Right ventricle myocardium superior (tissue), 1 donor: ENCODE measurements at places on chromosomes 5 and 9. TPM values are rescaled to one million over a fixed set of nuclear protein-coding genes. Genes with fewer than 3 reads are reported as not detected.
A peak's percentile ranks its signal among the peaks of the same experiment; 100 is the strongest.

GRCh38 chr5:64147849-64148441 lies 17.7 kb upstream of the RNF180 start:
- peak; percentile 71 for DNase-seq

- DNase-seq = no peak
Observed at GRCh38 chr9:76798527-76798926, 34.3 kb downstream of the PCA3 start.

DNA sequence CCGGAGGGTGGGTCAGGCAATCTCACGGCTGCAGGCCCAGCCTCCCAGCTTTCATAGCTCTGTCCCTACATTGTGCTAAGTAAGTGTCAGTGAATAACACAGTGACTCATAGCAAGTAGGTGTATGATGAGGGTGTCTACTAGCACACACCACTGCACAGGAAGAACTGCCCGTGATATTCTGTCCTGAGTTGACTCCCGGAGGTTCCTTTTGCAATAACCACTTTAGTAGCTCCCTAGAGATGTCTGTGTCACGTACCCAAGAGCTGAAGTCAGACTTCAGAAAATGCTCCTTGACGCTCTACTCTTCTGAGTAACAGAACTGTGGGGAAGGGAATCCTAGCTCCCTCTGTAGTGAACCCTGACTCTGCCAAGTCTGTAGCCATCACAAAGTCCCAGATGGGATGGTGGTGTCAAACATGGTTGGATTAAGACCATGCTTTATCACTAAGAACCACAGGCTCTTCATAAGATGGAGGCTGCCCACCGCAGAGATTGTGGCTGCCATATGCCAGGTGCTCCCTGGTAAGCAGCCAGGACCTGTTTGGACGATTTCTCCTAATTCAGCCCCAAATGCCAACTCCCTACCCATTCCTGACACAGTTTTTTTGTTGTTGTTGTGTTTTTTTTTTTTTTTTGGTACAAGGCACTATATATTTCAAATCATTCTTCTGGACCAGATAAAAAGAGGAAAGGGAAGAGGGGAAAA lies 352.6 kb upstream of the PANK3 start:
- no peak for DNase-seq

- no peak for DNase-seq
Observed at GRCh38 chr5:60829490-60830266, 14.4 kb downstream of the ELOVL7 start.

DNA sequence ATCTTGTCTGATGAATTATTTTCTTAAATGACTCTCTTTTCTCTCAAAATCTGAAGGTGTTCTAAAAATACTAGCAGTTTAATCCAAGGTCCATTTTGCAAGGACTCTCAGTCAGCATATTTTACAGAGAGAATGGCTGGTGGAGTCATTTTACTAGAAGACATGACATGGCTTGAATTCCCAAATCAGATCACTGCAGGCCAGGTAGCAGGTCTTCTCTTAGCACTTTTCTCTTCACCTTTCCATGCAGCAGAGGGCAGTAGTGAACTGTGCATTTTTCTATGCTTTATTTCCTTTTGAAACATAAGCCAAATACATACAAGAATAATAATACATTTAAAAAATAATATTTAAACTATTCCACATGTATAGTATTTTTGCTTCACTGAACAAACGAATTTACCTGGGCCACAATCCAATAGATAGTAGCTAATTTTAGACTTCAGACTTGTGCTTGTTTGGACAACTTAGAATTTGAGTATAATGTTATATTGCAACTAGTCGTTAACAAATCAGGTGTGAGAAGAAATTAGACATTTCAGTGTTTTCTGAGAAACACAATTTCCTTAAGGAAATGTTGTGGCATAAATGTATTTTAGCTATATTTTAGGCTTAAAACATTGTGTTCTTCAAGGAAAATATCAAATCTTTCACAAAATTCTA lies 289.4 kb upstream of the DAB2 start:
- DNase-seq = no peak

DNA sequence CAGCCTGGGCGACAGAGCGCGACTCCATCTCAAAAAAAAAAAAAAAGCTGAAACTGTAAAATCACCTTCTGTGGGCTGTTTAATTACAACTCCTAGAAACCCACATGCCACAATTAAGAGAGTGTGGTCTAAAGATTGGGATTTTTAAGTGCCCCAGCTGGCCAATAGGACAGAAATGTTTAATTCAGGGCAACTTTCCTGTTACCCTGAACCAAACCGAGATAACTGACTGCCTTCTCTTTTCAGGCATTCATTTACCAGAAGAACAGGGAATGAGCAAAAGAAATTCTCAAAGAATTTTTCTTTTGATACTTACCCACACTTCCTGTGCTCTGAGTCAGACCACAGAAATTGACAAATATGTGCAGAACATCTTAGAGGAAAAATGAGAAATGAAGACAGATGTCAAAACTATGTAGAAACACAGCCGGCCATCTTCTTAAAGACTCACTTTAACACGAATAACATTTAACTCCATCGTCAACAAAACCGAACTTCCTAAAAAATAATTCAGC lies 221.3 kb upstream of the DAPK1 start:
- DNase-seq = no peak

- DNase-seq = peak; percentile 43
Observed at GRCh38 chr5:132557478-132558172, 848 bp downstream of the RAD50 start.

DNA sequence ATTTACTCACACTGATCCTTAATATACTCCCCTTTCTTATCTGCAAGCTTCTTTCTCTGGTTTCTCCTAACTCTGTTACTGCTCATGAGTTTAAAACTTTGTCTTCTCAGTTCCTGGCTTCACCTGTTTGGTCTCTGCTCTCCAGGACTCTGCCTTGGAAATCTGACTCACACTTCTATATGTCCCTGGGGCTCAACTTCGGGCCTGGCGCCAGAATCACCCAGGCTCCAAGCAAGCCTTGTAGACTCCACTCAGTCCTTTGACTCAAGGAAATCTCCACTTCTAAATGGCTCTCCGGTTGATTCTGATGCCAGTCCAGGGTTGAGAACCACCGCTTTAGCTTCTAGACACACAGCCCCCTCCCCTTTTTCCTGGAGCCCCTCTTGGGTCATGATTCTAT lies 57.8 kb downstream of the TMC1 start:
- DNase-seq = peak; percentile 66

DNA sequence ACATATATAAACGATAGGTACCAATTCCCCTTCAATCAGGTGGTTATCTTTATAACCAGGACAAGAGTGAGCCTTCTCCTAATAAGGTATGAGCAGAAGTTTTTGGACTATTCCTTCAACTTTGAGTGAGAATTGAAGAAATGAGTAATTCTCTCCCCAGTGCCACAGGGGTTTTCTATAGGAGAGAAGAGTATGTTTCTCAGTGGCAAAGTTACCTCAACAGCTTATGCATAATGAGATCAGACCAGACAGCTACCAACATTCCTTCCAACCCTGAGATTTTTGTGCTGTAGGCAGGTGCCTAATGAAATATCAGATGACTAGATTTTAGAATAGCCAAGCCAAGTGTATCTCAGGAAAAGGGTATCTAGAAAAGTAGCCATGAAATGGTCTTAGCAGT lies 40.9 kb downstream of the ABLIM3 start:
- DNase-seq = no peak

EXOSC2 gene
- total RNA-seq = 10.9 TPM
